Kidney (tissue), 22 donors: ENCODE measurements at places on chromosomes 1 and 21.

DNA sequence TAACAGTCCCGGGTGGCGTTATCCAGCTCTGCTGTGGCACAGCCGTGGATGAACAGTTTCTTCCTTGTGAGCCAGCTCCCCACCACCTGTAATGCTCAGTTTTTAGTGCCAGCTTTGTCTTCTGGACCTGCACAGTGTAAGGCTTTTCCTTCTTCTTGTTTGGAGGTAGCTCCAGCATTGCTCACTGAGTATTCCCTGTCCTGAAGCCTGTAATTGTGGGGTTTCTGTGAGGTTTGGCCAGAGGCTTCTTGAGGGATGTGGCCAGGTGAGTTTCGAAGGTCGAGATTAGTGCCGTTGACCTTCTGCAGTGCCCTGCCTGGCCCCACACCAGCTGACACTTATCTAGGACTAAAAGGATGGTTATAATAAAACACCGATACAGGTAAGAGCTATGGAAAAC lies 75.0 kb downstream of the PBX1 start:
- DNase-seq, result no peak

DNA sequence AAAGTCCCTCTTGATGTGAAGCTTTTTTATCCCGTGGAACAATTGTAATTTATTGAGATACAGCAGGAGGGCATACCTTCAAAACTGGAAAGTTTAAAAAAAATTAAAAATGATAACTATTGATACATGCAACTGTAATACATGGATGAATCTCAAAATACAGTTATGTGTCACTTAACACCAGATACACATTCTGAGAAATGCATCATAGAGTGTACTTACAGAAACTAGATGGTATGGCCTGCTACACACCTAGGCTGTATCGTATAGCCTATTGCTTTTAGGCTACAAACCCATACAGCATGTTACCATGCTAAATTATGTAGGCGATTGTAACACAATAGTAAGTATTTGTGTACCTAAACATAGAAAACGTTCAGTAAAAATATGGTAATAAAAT lies 7.1 kb upstream of the AKNAD1 start:
- DNase-seq, result no peak

- peak; percentile 93 for DNase-seq
Observed at GRCh38 chr1:153775458-153776327, 486 bp downstream of the SLC27A3 start.

- DNase-seq, result no peak
Observed at GRCh38 chr1:213519098-213519497, 468.1 kb downstream of the RPS6KC1 start.

DNA sequence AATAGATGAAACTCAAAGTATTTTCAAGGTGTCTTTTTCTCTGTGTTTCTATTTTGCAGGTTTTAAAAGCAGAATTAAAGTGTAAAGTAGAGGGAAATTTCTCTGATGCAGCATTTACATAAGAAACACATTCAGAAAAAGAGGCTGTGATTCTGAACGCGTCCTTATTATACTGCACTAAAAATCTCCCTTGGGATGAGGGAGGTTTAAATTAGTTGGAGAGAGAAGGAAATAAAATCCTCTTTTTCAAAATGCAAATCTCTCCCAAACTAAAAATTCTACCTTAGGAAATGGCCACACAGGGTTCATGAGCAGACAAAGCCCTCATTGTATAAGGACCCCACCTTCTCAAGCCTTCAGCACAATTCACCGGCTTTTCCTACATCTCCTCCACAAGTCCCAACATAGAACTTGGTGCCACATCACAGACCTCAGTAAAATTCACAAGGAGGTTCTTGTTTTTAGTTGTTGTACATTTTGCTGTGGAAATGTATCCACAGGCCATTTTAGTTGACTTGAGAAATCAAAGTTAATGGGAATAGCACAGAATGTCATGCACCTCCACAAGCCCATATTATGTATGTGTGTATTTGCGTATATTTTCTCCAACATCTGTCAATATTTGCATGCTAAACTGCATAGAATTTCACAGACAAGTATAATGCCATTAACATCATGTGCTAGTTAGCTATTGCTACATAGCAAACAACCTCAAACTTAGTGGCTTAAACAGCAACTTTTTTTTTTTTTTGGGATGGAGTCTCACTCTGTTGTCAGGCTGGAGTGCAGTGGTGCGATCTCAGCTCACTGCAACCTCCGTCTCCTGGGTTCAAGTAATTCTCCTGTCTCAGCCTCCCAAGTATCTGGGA lies 59.8 kb downstream of the MAB21L3 start:
- DNase-seq, result no peak

DNA sequence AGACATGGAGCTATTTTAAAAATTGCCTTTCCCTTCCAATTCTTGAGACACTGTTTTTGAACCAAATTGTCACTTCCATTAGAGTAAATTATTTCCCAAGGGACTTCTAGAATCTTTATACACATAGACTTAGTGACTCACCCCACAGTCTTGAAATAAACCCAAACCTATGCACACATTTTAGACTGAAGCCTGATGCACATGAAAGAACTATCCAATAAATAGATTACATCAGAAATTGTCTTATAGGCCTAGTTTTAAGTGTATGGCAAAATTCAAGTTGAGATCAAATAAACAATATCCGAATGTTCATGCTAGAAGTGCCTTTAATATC lies 32.2 kb upstream of the ZNF326 start:
- no peak for DNase-seq

GRCh38 chr1:201059401-201059800 lies 35.9 kb upstream of the KIF21B start:
- DNase-seq, result no peak

- DNase-seq, result no peak
Observed at GRCh38 chr1:159999204-159999603, 32.6 kb downstream of the PIGM start.

- DNase-seq, result no peak
Observed at GRCh38 chr1:35924838-35925237, 6.1 kb upstream of the AGO3 start.

DNA sequence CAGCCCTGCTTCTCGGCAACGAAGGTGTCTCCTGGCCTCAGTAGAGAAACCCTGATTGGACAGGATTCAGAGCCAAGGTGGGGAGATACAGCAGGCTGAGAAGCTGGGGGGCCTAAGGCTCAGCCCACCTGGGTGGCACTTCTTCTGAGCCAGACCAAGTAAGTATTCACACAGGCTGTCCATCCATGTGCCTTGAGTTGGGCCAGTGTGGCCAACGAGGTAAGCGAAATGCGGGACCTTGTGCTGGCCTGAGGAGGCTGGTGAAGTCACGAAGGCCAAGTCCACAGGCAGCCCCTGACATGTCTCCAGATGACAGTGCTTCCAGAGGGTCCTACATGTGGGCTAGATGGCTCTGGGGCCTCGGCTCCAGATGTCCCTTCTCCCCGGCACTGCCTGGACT lies 91.4 kb downstream of the ITPKB start:
- DNase-seq, result no peak

DNA sequence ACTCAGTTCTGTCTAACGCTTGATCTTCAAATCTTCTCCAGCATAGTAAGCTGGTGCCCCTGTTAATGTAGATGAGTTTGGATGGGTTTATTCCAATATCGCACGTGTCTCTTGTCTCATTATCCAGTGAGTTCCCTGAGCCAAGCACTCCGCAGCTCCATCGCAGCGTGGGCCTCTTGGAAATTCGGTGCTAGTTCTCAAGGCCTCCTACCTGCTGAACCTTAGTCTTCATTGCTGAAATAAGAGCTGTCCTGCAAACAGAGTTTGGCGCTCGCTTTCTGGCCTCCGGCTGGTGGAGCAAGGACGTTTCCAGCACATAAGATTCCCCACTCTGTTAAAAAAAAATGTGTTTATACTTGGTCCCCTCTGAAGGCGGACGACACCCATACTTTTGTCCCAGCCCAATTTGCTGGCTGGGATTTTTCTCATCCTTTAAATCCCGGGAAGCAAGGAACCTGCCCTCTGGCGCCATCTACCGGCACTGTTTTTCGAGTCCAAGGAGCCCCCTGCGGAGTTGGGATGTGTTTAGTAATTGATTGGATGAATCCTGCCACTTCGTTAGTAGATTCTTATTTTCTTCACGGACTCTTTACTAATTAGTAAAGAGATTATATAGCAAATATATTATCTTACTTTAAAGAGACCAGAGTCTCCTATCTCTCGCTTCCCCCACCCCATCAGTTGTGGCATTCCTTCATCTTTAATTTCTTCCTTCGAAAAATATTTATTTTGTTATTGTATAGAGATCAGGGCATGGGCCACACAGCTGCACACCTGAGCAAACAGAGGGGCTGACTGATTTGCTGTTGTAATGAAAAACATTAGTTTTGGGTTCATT lies 14.7 kb downstream of the JUN start:
- DNase-seq, result peak; percentile 73

DNA sequence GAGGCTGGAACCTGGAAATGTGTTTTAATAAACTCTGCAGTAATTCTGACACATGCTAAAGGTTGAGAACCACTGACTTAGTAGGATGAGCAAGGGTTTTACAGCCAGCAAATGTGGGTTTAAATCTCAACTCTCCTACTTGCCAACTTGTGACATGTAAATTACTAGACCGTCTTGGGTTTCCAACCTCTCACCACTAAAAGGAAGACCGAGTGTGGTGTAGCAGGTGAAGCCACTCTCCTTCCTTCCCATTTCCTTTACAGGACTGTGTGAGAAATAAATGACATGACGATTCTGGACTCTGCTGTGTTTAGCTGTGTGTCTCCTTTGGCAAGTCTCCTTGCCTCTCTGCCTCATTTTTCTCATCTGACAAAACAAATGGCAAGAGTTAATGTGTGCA lies 49.5 kb upstream of the DNAJC6 start:
- no peak for DNase-seq

DNA sequence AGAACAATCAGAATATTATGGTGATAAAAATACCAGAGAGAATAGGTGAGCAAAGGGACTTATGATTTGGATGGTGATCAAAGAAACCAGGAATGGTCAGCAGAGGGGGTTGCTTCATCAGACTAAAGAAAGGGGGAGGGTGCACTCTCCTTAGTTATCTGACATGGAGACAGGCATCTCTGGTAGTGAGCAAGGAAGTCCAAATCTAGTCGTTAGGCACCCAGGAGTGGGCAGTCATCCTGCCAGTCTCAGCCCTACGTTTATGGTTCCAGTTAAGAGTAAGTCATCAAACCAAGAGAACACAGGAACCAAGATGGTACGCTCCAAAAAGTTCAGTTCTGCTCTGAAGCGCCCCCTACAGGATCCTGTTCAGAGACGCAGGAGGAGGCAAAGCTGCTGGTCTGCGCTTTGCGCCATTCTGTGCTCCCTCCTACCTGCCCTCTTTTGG lies 28.6 kb downstream of the EBNA1BP2 start:
- no peak for DNase-seq

- DNase-seq, result no peak
Observed at GRCh38 chr1:94303005-94303404, 65.6 kb upstream of the ARHGAP29 start.

DNA sequence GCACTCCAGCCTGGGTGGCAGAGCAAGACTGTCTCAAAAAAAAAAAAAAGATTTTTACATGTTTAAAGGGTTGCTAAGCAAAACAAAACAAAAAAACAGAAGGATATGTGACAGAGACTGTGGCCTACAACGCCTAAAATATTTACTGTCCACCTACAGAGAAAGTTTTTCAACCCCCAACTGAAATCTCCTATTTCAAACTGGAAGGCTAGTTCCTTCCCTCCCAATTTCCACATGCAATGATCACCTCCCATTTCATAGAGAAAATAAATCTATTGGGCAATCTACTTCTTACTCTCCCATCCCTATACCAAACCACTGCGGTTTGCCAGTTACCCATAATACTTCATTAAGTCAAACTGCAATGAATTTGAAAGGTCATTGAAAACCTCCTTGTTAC lies 74.2 kb downstream of the ST3GAL3 start:
- no peak for DNase-seq

DNA sequence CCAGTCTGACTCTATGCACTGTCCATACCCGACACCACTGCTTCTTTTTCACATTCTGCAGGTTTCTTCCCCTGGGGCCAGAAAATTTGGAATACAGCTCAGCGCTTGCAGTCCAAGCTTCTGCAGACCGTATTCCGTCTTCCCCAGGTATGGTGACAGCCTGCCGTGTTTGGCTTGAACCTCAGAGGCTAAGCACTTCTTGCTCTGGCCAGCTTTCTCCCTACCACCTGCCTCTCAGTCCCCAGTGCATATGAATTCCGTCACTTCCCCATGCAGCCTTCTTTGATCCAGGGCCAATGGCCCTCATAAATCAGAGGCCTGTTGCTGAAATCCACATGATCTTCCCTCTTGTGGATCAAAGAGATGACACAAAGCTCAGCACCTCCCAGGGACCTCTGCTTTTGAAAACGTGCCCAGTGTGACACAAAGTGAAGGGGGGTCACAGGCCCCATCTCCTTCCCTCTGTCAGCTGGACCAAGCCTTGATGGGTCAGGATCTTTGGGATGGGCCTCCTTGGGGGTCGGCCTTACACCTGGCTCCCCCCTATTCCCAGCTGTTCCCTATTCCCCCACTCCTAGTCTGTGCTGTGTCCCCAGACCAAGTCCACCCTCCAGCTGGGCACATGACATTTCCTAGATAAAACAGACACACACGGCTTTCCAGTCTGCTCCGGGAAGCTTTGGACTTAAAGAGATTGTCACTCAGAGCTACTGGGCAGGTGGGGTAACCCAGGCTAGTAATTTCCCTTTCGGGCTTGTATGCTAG lies 66.6 kb downstream of the HMGB4 start:
- DNase-seq, result peak; percentile 27

DNA sequence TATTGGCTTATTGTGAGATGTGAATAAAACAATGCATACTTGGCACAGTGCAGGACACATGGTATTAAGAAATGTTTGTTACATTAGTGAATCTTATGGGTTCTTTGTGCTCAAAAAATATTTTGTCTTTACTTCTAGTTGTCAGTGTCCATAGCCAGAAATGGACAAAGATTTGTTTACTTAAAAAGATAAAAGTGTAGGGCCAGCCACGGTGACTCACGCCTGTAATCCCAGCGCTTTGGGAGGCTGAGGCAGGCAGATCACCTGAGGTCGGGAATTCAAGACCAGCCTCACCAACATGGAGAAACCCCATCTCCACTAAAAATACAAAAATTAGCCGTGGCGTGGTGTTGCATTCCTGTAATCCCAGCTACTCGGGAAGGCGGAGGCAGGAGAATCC lies 654.6 kb upstream of the NEGR1 start:
- DNase-seq, result no peak

DNA sequence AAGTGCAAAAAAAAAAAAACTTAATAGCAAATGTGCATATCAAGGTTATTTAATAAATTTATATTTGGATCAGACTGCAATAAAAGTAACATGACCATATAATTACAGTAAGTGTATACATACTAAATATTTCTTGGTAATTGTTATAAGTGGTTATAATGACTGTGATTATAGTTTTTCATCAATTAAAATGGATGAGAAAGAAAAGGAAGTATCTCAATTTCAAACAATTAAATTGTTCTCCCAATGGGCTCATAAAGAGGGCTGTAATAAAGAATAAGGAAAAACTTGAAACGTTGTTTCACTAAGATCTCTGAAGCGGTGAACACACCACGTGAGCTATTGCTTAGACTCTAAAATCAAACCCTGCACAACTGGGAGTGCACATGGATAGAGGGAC lies 104.1 kb downstream of the CDC42BPA start:
- DNase-seq, result no peak
